Omental fat pad (tissue), 4 donors: ENCODE measurements at places on chromosomes 5 and 9. TPM values are rescaled to one million over a fixed set of nuclear protein-coding genes. Genes with fewer than 3 reads are reported as not detected.

Gene VLDLR
- total RNA-seq: 39.3 TPM

Gene ASPN
- 14.3 TPM for total RNA-seq

Gene SURF2
- 25.5 TPM for total RNA-seq

Gene NR6A1
- total RNA-seq: 1.1 TPM

Gene THOC3
- total RNA-seq: 26.2 TPM

Gene ADAMTSL2
- total RNA-seq: 1.8 TPM

Gene SLC34A3
- not detected for total RNA-seq

Gene RXRA
- total RNA-seq: 87.8 TPM

Gene POU5F2
- total RNA-seq: 3.0 TPM

DNA sequence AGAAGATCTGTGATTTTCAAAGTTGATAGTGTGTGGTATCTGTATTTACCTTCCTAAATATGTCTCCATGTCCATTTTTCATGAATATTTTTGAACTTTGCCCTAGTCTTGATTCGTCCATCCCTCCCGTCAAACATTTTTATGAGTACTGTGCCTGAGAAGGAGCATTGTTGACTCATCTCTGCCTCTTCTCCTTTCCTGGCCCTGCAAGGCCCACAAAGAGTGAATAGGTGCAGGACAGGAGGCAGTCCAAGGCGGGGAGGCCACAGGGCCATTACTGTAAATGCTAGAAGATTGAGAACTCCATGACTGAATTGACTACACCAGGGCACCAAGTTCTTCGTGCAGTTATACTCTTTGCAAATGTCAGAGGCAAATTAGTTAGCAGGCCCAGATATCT is 200.9 kb downstream of the ZSWIM6 start:
- no peak for DNase-seq

- no peak for DNase-seq
Measured at GRCh38 chr5:42500003-42500599, 76.9 kb downstream of the GHR start.

DNA sequence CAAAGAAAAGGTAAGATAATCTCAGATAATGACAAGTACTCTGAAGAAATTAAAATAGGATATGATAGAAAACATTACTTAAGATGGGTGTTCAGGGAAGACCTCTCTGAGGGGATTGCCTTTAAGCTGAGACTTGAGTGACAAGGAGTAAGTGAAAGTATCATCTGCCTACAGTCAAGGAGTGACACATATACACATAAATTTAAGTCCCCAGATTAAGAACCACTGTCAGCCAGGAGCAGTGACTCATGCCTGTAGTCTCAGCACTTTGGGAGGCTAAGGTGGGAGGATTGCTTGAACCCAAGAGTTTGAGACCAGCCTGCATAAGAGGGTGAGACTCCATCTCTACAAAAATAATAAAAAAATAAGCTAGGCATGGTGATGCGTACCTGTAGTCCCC is 19.7 kb upstream of the ANKHD1 start:
- no peak for DNase-seq

DNA sequence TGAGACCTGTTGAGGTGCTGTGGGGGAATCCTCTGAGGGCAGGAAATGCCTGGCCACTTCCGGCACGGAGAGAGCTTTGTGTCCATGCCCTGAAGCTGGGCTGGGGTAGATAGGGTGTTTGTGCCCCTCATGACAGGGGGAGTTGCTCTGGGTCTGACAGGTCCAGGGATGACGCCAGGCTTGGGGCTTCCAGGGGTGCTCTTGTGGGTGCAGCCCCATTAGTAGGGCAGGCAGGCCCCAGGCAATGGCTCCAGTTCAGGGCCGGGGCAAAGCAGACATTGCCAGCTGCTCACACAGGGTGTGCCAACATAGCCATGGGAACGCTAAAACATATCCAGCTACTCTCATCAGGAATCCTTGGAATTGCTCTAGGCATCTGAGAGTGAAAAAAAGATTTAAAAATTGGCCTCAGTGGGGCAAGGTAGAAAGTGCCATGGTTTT is 21.1 kb downstream of the PITX1 start:
- no peak for DNase-seq

GRCh38 chr5:96548905-96549304 is 113.3 kb upstream of the CAST start:
- no peak for DNase-seq

GRCh38 chr5:81849770-81850367 is 99.0 kb upstream of the SSBP2 start:
- no peak for DNase-seq

DNA sequence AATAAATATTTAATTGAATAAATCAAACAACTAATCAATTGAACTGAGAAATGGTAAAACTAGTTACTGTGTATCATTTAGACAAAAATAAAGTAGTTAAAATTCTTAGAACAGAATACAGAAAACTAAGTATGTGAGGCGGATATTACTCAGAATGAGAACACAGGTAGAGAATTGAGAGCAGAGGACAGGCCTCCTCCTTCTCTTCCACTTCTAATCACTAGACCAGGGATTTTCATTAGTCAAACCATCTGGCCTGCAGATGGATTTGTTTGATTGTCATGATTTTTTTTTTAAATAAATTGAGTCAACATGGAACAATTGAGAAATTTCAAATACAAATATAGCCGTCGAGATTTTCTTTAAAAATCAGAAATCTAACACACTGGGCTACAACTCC is 198.6 kb upstream of the HMHB1 start:
- DNase-seq: no peak

- DNase-seq: no peak
Measured at GRCh38 chr5:39055768-39056398, 18.3 kb downstream of the RICTOR start.

GRCh38 chr5:42842921-42843641 is 31.4 kb upstream of the SELENOP start:
- DNase-seq: no peak

DNA sequence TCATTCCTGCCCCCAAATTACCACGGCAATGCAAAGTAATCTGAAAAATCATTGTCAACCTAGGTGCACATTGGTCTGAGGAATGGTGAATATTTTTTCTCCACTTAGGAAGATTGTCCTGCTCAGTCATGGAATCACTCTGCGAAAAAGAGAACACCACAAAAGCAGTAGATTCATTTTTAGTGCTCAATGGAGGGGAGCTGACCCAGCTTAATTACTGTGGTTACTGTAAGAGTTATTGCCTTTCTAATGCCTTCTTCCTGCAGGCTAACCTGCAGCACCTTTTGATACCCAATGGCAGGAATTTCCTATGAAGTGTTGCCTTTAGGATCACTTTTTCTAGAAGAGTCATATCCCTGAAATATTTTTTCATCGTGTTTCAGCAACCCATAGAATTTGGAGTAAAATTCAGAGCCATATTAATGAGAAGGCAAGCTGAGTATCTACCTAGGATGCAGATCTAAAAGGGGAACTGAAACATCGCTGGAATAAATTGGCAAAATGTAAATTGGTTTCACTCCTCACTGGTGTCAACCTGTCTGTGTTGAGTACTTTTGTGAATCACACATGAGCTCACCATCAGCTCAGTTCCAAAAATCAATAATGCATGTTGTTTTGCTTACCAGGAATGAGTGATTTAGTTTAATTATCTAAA is 464.5 kb downstream of the CSNK1G3 start:
- DNase-seq: no peak

GRCh38 chr9:137308057-137308619 is 6.1 kb upstream of the NRARP start:
- no peak for DNase-seq

DNA sequence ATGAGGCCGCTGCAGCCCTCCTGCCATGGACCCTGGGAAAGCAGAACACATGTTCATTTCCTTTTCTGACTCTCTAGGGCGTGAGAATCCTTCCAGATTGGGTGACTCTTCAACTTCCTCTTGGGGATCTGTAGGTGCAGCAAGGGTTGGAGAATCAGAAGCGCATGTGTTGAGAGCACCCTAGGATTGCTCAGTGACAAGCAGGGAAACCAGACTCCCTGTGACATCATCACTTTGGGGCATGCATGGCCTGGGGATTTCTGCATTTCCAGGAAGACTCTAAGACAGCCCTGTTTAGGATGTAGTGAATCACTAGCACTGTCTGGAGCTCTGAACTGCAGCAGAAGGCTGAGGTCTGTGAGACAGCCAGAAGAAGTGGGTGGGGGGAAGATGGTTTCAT is 15.1 kb upstream of the LCP2 start:
- DNase-seq: no peak

GRCh38 chr5:171966270-171966669 is 40.2 kb downstream of the FBXW11 start:
- DNase-seq: no peak

- no peak for DNase-seq
Measured at GRCh38 chr9:71814226-71814625, 45.9 kb upstream of the CEMIP2 start.

- no peak for DNase-seq
Measured at GRCh38 chr5:103441523-103441922, 121.1 kb downstream of the NUDT12 start.

- no peak for DNase-seq
Measured at GRCh38 chr9:93662952-93663572, 86.7 kb downstream of the PHF2 start.

GRCh38 chr5:171166766-171167165 is 142.3 kb upstream of the TLX3 start:
- DNase-seq: no peak

GRCh38 chr9:132609829-132610228 is 27.4 kb downstream of the BARHL1 start:
- DNase-seq: no peak

- no peak for DNase-seq
Measured at GRCh38 chr9:77284616-77285015, 107.3 kb downstream of the VPS13A start.

- DNase-seq: no peak
Measured at GRCh38 chr9:84857211-84857610, 187.7 kb downstream of the NTRK2 start.

DNA sequence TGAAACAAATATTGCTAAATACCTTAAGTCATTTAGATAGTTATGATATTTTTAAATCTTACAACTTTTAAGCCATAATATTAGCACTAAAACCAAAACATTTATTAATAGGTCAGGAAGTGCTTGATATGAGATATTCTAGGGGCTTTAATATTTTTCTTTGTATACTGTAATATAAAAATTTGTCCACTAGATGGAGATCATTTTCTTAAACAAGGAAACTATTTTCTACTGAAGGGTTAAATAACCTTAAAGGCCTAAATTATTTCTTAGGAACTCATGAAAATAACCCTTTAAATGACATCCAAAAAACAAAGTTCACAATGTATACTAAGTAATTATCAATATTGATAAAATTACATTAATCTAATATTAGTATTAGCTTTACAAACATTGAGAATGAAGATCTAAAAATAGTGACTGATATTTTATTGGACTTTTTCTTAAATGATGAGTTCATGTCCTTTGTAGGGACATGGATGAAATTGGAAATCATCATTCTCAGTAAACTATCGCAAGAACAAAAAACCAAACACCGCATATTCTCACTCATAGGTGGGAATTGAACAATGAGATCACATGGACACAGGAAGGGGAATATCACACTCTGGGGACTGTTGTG is 635.7 kb downstream of the RAB3C start:
- DNase-seq: no peak

DNA sequence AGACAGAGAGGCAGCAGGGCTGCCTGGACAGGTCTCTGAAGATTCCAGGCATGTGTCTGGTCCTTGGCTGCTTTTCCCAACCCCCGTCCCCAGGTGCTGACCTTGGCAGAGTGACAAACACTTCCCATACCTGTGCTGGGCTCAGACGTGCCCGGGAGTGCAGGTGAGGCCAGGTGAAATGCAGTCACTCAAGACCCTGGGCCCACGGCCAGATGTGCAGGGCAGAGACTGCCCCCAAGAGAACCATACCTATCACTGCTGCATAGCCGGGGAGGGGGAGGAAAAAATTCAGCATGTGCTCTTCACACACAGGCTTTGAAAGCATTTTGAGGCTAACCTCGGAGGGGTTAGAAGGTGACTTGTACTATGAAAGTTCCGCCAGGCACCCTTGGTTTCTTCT is 22.6 kb downstream of the CCNJL start:
- DNase-seq: no peak

DNA sequence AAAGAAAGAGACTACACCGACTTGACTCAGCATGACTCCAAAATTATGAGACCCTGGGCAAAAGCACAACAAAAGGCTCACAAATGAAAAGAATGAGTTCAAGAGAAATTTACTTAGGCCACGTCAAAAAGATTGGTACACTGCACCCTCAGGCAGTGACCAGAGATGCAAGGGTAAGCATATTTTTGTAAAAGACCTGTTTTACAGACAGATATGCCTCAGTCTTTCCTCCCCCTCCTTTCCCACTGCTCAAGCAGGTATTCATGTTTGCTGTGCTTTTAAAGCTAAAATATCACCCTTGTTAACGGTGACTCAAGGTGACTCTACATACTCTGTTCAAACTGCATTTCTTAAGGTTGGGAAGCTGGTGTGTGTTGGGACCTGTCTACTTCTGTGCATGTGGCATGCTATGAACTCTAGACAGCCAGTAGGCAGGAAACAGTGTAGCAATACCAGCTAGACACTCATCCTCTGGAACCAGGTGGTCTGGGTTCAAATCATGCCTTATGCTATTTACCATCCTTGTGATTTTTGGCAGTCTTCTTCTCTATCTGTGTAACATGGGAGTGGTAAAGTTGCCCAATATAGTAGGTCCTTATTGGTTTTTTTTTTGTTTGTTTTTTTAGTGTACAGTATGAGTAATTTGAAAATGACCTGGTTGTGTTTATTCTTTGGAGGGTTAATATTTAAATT is 98.7 kb downstream of the TLE4 start:
- no peak for DNase-seq

GRCh38 chr9:14531341-14532269 is 161.6 kb downstream of the ZDHHC21 start:
- DNase-seq: no peak

DNA sequence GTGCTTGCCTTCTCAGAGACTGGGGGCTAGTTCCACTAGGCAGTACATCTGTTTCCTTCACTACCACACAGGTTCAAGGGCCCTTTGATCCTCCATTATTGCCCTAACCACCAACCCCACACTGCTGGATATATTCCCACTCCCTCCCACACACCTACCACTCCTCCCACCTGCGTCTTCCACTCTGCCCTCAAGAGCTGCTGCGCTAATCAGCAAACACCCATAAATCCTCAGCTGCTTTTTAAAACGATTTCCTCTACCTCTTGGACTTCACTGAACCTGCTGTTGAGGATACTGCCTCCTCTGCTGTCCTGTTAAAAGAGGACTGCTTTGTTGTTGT is 120.9 kb downstream of the MAPKAP1 start:
- no peak for DNase-seq
